ENCODE measurements at places on chromosomes 5 and 9. TPM values are rescaled to one million over a fixed set of nuclear protein-coding genes. Genes with fewer than 3 reads are reported as not detected.

- no peak for DNase-seq
- no peak overlapping the region for H3K27ac ChIP-seq
- peaks cover 77% of the 10 kb centered on the region for H3K36me3 ChIP-seq
- H3K4me3 ChIP-seq, result no peak overlapping the region
These were observed 121.4 kb upstream of the CACNA1B start for GRCh38 chr9:137756045-137756744.

CCL27 gene
- polyA plus RNA-seq, result 0.18 TPM

IRX2 gene
- 0.01 TPM for polyA plus RNA-seq

- no peak overlapping the region for H3K4me3 ChIP-seq
- H3K4me1 ChIP-seq, result peaks cover 13% of the 10 kb centered on the region
- H3K36me3 ChIP-seq, result no peaks in the 10 kb centered on the region
- H3K27ac ChIP-seq, result peak overlapping the region; percentile 9
- peak; percentile 28 for DNase-seq
These were observed 63.6 kb downstream of the SNX18 start for GRCh38 chr5:54580997-54581811.

- no peaks in the 10 kb centered on the region for H3K4me1 ChIP-seq
- no peak for DNase-seq
- H3K36me3 ChIP-seq, result peaks cover 7% of the 10 kb centered on the region
- no peak overlapping the region for H3K4me3 ChIP-seq
- H3K27me3 ChIP-seq, result no peaks in the 10 kb centered on the region
These were observed 15.6 kb downstream of the VCAN start for GRCh38 chr5:83487155-83487554.

DNA sequence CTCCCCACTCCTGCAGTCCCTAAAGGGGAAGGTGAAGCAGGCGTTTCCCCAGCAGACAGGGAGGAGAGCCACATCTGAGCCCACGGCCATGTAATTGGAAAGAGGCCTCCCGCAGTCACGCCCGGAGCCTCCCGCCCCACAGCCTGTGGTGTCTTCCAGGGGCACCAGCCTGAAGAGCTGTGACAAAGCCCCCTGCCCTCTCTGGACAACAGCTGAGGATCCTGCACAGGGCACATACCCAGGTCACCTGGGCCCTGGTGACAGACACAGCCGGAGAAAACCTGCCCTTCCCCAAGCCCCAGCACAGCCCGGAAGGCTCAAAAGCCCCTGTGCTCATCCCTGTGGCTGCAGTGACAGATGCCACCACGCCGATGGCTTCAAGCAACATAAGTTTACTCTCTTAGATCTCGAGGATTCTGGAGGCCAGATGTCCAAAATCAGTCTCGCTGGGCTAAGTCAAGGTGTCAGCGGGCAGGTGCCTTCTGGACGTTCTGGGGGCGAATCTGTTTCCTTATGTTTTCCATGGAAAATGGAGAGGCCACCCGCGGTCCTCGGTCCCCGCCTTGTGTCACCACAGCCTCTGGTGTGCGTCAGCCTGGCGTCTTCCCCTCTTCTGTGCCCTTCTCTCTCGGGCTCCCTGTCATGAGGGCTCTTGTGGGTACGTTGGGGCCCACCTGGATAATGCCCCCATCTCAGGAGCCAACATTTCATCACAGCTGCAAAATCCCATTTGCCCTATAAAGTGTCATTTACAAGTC is 71.5 kb downstream of the PSMB7 start:
- no peak overlapping the region for H3K27ac ChIP-seq
- H3K4me3 ChIP-seq, result no peak overlapping the region
- no peaks in the 10 kb centered on the region for H3K27me3 ChIP-seq
- H3K4me1 ChIP-seq, result peaks cover 4% of the 10 kb centered on the region
- no peak for DNase-seq

DNA sequence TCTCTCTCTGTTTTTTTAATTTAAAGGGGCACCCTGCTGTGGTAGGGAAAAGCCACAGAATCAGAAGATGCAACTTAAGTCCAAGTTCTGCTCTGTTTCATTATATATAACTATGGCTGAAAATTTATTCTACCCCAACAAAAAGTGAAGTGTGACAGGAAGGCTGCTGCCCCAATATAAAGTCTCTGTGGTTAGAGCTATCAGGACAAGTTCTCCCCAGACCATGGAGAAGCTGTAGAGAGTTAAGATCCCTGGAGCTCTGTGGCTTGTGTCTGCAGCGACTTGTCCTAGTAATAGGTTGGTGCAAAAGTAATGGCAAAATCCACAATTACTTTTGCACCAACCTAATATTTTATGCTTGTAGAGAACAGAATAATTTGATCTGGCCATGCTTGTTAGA is 250.9 kb downstream of the PSAT1 start:
- no peaks in the 10 kb centered on the region for H3K4me1 ChIP-seq
- H3K27me3 ChIP-seq, result no peaks in the 10 kb centered on the region
- no peaks in the 10 kb centered on the region for H3K36me3 ChIP-seq
- no peak overlapping the region for H3K27ac ChIP-seq

DNA sequence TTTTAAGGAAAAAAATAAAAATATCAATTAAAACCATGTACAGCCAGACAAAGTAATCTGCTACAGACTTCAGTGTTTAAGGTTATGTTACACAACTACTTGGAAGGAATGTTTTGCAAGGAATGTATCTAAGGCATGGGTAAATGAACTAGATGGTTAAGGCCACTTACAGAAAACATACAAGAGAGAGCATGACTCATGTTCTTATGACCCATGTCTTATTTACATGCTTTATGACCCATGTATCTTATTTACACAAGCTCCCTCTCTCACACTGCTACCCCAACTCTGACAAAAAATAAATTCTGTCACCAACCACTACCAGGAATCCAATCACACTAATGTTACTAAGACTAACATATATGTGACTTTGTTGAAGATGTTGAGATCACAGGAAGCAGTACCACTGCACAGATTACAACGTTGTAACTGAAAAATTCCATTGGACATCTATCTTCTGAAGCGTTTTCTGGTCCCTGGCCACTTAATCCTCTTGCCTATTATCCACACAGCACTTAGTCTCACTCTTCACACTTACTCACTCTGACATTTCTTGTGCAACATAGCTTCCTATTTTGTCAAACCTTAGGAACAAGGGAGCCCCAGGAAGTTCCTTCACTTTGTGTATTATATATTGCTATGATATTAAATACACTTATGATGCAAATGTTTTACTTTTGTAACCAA is 1630.1 kb upstream of the C9orf72 start:
- H3K27ac ChIP-seq, result no peak overlapping the region
- H3K4me3 ChIP-seq, result no peak overlapping the region
- no peaks in the 10 kb centered on the region for H3K36me3 ChIP-seq
- no peaks in the 10 kb centered on the region for H3K4me1 ChIP-seq
- H3K27me3 ChIP-seq, result no peaks in the 10 kb centered on the region

Measured in large intestine (tissue), 12 donors.